Retinal pigment epithelial cell (primary cell): ENCODE measurements at places on chromosomes 7 and 10.
A peak's percentile ranks its signal among the peaks of the same experiment; 100 is the strongest.

GRCh38 chr10:113950268-113950667, 93.4 kb upstream of the ADRB1 start:
- DNase-seq: no peak

- no peak for DNase-seq
These were observed 53.7 kb downstream of the CCDC6 start for GRCh38 chr10:59852670-59853069.

DNA sequence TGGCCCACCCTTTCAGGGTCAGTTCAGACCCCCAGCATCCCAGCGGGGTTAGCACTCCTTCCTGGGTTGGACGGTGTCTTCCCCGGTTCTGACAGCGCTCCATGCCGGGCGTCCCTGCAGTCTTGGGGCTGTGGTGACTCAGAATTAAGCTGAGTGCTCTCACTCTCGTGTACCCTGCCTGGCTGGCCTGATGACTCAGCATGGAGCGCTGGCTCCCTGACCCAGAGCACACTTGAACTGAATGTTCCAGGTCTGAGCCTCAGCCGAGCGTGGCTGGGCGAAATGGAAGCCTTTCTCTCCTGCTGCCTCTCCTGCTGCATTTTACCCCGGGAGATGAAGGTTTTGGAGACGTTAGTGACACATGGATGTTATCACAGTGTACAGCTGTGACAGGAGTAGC, 7.1 kb downstream of the BAG3 start:
- peak; percentile 82 for DNase-seq

- DNase-seq: peak; percentile 89
These were observed 1219.4 kb downstream of the TYW1 start for GRCh38 chr7:68216051-68216450.

GRCh38 chr7:69681181-69681580, 82.9 kb downstream of the AUTS2 start:
- no peak for DNase-seq

GRCh38 chr7:136925044-136925443, 56.6 kb downstream of the CHRM2 start:
- no peak for DNase-seq

- no peak for DNase-seq
These were observed 41.4 kb downstream of the SYPL1 start for GRCh38 chr7:106070567-106071254.

DNA sequence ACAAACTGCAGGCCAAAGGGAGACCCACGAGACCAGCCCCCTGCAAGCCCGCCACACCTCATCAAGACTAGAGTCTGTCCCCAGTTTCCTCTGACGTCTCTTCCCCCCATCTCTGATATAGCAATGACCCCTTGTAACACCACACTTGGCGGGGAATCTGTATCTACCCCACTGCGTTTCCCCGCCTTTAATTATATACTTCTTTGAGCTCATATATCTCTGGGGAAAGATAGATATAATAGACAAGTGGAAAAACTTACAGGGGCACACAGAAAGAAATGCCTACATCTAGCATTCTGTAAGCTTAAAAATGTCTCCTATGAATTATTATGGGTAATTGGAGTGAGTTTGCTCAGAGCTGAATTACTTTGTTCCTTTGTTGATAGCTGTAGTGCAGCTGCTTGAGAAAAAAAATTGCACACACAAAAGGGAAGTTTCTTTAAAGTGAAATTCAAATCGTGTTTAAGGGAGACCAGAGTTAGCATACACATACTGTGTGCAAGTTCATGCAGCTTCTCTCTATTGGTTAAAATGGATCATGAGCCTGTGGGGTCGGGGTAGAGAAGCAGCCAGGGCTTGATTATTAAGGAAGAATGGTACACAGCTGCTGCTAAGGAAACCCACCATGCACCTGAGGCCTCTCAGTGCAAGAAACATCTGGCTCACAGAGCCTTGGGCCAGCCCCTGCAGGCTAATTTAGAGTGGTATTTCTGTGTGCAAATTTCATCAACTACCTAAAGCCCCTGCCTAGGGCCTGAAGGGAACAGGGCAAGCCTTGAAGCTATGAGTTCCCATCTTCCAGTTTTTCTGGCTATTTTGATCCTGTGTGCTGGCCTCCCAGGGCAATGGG, 32.5 kb downstream of the CDCA7L start:
- DNase-seq: no peak

- DNase-seq: no peak
These were observed 62.8 kb upstream of the PRKCQ start for GRCh38 chr10:6642876-6643275.

GRCh38 chr7:158257001-158257400, 330.6 kb downstream of the PTPRN2 start:
- DNase-seq: no peak

- no peak for DNase-seq
These were observed 91.5 kb downstream of the SEMA3D start for GRCh38 chr7:85095366-85095765.

DNA sequence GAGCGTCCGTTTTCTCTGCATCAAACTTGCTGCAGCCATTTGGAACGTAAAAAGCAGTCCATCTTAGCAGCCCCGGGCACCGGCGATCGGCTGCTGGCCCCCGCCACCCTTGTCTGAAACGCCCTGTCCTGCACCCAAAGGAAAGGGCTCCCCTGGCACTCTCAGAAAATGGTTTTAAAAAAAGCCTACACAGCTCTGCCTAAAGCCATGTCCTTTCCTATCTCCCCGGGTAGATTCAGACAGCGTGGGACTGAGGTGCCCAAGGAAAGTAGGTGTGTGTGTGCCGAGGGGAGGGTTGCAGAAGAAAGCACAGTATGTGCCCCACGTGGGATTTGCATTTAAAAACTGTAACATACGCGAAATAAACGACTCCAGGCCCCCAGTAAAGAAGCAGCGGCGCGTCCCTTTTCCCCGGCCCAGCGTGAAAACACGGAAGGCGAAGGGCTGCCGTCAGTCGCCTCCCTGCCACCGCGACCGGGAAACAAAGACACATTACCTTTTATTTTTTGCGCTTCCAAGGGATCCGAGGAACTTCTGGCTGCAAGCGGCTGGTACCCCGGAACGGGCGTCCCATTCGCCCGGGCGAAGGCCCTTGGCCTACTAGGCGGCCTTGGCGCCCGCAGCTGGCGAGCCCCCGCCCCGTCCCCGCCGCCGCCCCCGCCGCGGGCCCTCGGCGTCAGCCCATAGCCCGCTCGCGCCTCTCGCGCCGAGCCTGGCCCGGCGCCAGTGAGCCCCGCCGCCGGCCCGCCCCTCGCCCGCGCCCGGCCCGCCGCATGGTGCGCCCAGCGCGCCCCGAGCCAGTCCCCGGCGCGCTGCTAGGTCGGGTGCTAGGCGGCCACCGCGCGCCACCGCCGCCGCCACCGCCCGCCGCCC, 304.6 kb downstream of the PRPF18 start:
- DNase-seq: no peak

GRCh38 chr10:14009371-14010100, 321.2 kb downstream of the FRMD4A start:
- no peak for DNase-seq

- DNase-seq: no peak
These were observed 77.8 kb downstream of the PAX2 start for GRCh38 chr10:100823194-100823593.

DNA sequence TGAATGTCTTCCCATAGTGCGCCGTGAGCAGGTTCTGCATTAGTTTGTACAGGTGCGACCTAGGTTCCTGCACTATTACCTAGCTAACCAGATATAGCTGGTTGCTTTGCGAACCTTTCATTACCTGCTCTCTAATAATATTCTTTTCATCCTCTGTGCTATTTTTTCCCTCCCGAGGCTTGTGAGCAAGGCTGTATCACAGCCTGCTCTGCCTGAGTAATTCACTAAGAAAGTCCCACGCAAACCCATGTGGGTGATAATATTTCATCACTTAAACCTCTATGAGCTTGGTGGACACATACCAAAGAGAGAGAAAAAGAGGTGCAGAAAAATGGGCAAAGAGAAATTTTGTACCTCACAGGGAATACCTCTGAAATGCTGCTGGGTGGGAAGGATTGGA, 8.4 kb downstream of the INHBA start:
- no peak for DNase-seq

DNA sequence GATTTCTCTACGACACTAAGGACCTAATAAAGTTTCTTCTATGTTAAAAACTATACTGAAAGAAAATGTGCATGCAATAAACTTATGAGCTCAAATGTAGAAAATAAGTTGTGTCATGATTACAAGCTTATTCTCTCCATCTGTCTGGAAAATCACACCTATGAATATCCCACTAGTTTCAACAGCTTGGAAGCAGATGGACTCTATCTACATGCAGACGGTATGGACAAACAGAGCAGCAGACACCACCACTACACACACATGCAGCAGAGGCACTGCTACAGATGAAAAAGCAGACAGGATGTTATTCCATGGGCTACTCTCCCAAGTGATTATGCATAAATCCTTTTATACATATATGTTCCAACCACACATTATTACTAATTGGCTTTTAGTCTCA, 123.4 kb upstream of the TARP start:
- no peak for DNase-seq

DNA sequence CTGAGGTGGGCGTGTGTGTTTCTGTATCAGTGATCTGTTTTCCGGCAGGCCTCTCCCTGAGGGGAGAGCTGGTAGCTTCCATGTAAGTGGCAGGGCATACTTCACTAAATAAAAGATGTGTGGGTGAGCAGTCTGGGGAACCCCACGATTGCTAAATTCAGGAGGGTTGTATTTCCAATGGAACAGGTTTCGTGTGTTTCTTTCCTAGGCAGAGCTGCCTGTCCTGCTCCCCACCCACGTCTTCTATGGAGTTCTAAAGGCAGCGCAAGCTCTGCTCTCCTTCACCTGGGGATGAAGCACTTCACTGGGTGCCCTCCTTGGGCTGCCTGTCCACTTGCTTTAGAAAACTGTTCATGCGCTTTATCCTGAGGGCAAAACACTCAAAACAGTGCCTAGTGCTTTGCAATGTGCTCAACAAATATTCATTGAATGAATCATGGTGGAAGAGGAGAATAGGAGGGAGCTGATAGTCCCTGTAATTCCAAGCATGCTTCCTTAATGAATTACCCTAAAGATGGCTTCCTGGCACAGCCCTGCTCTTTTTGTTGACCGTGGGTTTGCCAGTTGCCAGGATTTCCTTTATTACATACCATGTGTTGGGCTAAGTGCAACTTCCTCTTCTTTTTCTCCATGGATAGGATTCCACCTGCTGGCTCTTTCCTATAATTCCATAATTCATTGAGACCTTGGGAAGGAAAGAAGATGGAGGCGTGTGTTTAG, 50.6 kb upstream of the SRPK2 start:
- peak; percentile 43 for DNase-seq

DNA sequence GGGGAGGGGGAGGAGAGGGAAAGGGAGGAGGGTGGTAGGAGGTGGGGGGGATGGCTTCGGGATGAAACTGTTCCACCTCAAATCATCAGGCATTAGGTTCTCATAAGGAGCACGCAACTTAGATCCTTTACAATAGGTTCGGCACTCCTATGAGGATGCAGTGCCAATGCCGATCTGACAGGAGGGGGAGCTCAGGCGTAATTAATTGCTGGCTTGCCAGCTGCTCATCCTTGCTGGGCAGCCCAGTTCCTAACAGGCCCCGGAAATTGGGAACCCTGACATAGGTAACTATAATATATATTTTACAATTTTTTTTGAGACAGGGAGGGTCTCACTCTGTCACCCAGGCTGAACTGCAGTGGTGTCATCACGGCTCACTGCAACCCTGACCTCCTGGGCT, 118.8 kb upstream of the SFMBT2 start:
- DNase-seq: no peak

DNA sequence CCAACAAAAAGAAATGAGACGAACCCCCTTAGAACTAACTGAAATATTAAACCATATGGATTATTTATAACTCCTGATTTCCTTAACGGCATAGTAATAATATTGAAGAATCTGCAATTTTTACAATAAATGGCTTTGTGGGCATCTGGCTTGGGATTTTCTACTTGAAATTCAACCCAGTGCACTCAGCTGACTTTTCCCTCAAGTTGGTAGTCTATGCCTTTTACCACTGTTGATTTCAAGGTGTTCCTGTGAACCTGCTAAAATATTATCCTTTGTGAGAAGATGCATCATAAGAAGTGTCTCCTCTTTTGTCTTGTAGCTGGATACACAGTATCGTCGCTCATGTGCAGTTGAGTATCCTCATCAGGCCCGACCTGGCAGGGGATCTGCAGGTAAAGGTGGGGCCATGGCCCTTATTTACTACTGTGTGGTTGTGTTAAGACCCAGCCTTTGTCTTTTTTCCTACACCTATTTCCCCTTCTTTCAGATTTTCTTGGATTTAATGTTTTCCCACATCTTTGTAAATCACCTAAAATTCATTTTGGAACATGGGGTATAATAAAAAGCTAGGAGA, 8.0 kb downstream of the DNAJC9 start:
- no peak for DNase-seq

DNA sequence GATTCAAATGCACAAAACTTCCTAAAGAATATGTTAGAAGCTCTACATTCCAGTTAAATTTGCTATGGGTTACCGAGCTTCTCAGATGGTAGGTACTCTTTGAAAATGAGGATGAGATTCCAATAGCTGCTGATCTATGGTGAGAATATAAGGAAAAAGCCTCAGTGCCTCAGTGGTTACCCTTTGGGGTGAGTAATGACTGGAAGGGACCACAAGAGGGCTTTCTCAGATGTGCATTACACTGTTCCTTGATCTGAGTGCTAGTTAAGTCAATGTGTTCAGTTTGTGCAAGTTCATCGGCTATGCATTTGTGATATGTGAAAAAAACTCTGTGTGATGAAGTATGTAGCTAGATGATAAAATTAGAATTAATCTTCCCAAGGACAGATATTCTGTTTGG, 3.5 kb downstream of the NRCAM start:
- DNase-seq: no peak

DNA sequence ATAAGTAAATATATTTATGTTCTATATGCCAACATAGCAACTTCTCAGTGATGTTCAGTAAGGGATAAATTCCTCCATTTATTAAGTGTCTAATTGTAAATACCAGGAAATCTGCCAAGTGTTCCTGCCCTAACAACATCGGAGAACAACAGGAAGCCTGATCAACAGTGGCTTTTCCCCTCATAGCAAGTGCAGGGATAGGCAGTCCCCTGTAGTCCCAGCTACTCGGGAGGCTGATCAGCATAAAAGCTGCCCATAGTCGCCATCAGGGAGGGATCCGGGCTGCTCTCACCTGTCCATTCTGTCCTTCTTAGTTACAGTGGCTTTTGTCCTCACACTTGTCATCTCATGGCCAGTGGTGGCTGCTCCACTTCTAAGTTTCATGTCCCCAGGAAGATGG, 141.3 kb downstream of the IDE start:
- no peak for DNase-seq

- DNase-seq: no peak
These were observed 45.5 kb downstream of the STK17A start for GRCh38 chr7:43628431-43628830.
